Naive thymus-derived CD8-positive, alpha-beta T cell (primary cell): ENCODE measurements at places on chromosomes 11 and 22. TPM values are rescaled to one million over a fixed set of nuclear protein-coding genes. Genes with fewer than 3 reads are reported as not detected.

DNA sequence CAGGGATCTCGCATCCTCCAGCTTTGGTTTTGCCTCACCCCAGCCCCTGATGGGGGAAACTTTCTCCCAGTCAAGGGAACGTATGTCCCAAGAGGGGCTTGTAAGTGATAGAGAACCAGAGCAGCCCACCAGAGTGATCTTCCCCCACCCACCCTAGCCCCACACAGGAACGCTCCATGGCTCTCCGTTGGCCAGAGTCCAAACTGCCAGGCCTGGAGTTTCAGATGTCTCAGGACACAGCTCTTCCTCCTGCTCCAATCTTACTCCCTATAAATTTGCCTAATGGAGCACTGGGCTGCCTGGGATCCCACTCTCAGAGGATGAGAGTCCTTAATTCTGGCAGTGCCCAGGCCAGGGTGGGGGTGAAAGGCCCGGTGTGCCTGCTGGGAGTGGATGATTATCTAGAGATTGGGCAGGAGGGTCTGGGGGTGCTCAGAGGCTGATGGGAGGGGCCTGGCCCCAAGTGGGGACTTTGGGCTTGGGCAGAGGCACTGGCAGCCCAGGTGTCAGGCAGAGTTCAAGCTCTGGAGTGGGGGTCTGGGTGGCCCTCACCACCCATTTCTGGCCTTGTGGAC lies 79.9 kb downstream of the WNT7B start:
- H3K27ac ChIP-seq, result no peak overlapping the region
- no peaks in the 10 kb centered on the region for H3K4me1 ChIP-seq
- H3K36me3 ChIP-seq, result no peaks in the 10 kb centered on the region
- no peak for DNase-seq

GRCh38 chr22:33274214-33275072 lies 216.3 kb upstream of the SYN3 start:
- no peaks in the 10 kb centered on the region for H3K4me1 ChIP-seq
- H3K4me3 ChIP-seq, result no peak overlapping the region
- no peak overlapping the region for H3K27ac ChIP-seq
- H3K36me3 ChIP-seq, result no peaks in the 10 kb centered on the region

DNA sequence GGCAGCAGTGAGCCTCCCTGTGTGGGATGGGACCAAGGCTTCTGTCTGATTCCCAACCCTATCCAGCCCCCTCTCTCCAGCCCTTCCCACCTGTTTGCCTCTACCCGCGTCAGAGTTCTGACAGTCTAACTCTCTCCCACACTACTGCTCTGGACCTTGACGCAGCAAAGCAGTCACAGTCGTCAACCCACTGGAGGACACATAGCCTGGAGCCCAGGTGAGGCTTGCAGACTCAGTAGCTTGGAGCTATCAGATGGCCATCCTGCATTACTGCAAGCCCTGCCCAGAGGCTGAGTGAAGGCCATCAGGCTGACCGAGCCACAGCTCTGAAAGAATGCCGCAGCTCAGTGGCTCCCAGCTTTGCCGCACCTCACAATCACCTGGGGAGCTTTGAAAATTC lies 3.7 kb downstream of the OAF start:
- no peak for DNase-seq
- peaks cover 23% of the 10 kb centered on the region for H3K4me1 ChIP-seq
- no peak overlapping the region for H3K4me3 ChIP-seq
- no peaks in the 10 kb centered on the region for H3K27me3 ChIP-seq
- H3K27ac ChIP-seq, result no peak overlapping the region

The SYT8 gene
- not detected for polyA plus RNA-seq

GRCh38 chr11:125093502-125093901 lies 17.9 kb downstream of the TMEM218 start:
- no peaks in the 10 kb centered on the region for H3K27me3 ChIP-seq
- DNase-seq, result no peak
- no peaks in the 10 kb centered on the region for H3K36me3 ChIP-seq
- H3K4me1 ChIP-seq, result peaks cover 5% of the 10 kb centered on the region
